ENCODE measurements at places on chromosomes 11 and 22.

- DNase-seq: no peak
Measured at GRCh38 chr11:86162239-86162638, 82.3 kb upstream of the EED start.

DNA sequence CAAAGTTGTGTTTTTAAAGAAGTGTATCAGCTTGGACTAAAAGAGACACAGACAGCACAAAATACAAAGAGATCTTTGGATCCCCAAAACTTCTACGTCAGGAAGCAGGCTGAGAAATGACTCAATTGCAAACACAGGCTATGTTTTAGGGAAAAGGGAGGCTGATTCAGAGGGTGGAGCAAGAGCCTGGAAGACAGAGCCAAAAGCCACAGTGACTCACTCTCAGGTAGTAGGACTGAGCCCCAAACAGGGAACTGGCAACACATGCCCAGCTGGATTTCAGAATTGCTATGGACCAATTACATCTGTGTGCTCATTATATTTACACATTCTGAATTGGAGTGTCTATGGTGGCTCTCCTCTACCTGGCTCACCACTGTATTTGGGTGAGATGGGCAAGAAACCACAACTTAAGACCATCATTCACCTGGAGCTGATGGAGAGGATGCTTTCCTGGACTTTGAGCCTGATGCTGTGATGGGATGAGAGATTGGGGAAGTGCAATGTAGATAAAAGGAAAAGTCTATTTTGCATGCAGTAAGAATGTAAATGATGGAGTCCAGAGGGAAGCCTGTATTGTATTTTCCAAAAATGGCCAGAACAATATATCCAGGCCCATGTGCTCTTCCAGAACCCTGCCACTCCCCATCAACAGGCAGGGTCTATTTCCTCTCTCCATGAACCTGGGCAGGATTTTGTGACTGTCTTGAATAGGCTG lies 20.8 kb upstream of the LINC01488 start:
- no peak for DNase-seq

DNA sequence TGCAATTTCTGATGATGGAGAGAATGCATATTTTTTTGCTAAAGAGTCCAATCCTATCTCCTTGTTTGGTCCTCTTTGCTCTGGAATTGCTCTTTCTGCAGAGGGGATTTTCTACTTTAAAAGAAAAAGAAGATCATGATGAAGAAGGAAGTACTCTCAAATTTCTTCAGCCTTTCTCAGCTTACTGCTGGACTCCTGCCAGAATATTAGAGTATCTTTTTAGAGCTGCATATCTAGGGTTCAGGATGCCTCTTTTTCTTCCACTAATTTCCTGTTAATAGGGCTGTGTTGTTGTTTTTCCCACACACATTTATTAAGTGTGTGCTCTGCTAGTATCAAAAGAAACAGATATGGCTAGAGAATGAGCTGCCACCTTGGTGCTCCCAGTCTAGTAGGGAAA lies 18.2 kb downstream of the UBASH3B start:
- no peak for DNase-seq

DNA sequence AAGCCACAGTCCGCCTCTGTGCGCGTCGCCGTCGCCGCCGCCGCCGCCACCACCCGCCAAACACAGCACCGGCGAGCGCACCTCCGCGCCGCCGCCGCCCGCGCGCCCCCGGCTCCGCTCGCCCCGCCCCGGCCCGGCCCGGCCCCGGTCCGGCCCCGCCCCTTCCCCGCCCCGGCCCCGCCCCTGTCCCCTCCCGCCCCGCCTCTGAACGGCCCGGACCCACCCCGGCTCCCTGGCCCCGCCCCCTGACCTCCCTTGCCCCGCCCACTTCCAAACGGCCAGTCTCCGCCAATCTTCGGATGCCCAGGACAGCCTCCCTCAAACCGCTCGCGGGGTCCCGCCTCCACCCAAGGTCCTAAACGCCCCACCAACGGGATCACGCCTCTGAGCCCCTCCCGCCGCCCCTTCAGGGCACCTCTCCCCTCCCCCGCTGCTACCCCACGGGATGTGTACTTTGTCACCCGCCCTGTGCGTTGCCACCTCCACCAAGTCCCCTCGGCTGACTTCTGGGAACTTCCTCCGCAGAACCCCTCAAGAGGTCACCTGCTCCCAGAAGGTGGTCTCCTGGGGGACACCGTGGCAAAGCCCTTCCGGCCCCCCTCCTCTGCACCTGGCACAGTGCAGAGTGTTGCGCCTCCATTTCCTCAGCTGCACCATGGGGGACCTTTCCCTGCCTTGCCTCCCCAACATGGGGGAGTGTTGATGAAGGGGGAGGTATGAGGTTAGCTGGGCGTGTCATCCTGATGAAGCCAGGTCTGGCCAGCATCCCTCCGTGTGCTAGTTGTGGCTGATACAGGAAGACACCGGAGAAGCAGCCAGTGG lies at the start of gene KIAA0930:
Gene KIAA0930 (minus strand): TSS at position 85 of the 822 bp plus-strand sequence. CDS start 191 bp downstream, outside the sequence.
- peak; percentile 67 for DNase-seq

DNA sequence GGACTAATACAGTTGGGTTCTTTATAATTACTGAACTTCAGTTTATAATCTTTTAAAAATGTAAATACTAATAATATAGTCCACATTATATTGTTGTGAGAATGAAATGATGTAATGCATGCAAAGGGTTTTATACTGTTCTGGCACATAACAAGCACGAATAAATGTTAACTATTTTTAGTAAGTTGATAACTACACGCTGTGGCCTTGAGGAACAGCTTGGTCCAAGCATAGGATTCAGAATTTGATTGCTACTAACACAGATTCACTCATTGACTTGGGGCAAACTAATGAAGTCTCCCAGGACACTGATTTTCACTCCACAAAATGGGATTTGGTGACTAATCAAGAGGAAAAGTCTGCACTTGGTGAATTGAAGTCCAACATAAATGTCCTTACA lies 38.3 kb downstream of the KCNA4 start:
- DNase-seq: no peak

DNA sequence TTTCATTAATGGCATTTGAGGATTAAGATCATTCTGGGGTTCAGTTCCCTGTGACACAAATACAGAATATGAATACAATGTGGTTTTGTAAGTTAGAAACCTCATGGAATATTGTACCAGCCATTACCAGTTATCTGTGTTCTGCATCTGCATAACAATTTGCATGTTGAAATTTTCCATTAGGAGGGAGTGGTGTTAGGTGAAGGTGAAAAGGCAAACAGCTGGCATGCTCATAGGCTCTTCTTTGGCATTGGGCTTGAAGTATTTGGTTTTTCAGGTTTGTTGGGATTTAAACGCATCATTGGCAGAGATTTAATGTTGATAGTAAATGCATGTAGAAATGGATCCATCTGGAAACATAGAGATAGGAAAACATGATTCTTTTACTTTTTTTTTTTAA lies 18.6 kb downstream of the RTN3 start:
- no peak for DNase-seq

GRCh38 chr11:22349491-22349890 lies 11.3 kb downstream of the SLC17A6 start:
- DNase-seq: no peak

- no peak for DNase-seq
Measured at GRCh38 chr11:45225277-45225676, 60.9 kb downstream of the SYT13 start.

GRCh38 chr11:12077535-12078280 lies 32.7 kb upstream of the MICAL2 start:
- DNase-seq: no peak

- DNase-seq: no peak
Measured at GRCh38 chr11:6614446-6614845, 2.4 kb upstream of the TAF10 start.

GRCh38 chr11:22938691-22939090 lies 78.4 kb upstream of the CCDC179 start:
- DNase-seq: no peak

GRCh38 chr22:23110922-23111527 lies 30.8 kb downstream of the RSPH14 start:
- DNase-seq: no peak

Measured in activated effector memory CD4-positive, alpha-beta T cell treated with Interleukin-2 at 50 U/mL for 16 hours (primary cell).